ENCODE measurements at places on chromosomes 2 and 18. TPM values are rescaled to one million over a fixed set of nuclear protein-coding genes. Genes with fewer than 3 reads are reported as not detected.

Gene TMEM169
- total RNA-seq = 0.88 TPM

Gene GPAT2
- total RNA-seq = 1.5 TPM

Gene SRD5A2
- not detected for total RNA-seq

Gene CPLX4
- not detected for total RNA-seq

Gene UGT1A8
- not detected for total RNA-seq

Gene SULT1C4
- 0.79 TPM for total RNA-seq

Gene GPR75
- 1.1 TPM for total RNA-seq

Gene PROKR1
- total RNA-seq = 0.19 TPM

DNA sequence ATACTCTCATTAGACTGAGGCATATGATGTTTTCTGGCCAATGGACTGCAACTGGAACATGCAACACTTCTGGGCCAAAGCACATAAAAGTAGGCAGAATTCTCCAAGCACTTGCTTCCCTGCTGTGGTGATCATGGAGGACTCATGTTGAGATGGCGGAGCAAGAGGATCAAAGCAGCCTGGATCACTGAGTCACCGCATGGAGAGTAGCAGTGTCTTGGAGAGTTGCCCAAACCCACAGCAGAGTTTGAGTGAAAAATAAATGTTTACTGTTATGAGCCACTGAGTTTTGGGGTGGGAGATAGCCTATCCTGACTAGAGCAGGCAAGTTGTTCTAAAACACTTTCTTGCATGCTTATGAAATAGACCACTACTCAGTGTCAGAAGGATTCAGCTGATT is 359.5 kb downstream of the ZNF521 start:
- no peak for DNase-seq

- no peak for DNase-seq
Measured at GRCh38 chr2:45918463-45919159, 267.1 kb downstream of the PRKCE start.

DNA sequence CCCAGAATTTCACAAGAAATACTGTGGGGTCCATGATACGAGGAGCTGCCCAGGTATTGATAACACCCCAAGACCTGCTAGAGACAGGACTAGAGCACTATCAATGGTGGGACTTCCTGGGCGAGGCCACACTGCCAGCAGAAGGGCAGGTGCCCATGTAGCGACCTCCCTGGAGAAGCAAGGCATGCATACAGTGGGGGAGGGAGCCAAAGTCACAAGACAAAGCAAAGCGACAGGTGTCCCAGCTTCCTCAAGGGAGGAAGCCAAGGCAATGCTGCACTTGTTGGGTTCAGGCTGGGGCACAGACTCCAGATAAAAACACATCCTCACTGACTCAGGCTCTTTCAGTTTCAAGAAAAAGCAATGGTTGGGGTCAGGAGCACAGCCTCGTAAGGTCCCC is 7.5 kb downstream of the CD207 start:
- DNase-seq = no peak

- DNase-seq = no peak
Measured at GRCh38 chr2:182642328-182642727, 73.7 kb upstream of the DNAJC10 start.

- no peak for DNase-seq
Measured at GRCh38 chr2:156396126-156396525, 40.1 kb upstream of the GPD2 start.

DNA sequence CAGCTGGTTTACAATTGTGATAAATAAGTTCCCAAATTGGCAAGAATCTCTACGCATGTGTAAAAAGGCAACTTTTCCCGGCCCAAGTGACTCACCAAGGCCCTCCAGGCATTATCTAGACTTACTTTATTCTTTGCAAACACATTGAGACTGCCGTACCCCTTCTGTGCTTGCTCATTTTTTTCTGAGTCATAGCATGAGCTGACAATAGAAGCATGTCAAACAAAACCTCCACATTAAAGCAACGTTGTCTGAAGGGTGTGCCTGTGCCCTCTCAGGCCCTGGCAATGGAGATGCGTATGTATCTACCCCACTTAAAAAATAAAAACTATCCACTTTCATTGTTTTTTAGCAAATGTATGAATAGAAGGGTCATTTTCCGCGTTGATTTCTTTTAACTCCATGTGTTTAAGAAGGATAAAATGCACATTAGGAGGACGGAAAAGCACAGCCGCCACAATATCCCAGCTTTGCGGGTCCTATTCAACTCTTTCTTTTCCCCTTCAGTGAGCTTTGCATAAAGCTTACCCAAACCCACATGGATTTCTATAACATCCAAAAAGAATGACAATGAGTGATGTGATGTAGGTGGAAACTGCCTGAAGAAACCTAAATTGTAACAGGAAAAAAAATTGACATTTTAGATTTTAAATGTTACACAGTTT is 298.2 kb downstream of the CDCA7 start:
- DNase-seq = peak; percentile 55

DNA sequence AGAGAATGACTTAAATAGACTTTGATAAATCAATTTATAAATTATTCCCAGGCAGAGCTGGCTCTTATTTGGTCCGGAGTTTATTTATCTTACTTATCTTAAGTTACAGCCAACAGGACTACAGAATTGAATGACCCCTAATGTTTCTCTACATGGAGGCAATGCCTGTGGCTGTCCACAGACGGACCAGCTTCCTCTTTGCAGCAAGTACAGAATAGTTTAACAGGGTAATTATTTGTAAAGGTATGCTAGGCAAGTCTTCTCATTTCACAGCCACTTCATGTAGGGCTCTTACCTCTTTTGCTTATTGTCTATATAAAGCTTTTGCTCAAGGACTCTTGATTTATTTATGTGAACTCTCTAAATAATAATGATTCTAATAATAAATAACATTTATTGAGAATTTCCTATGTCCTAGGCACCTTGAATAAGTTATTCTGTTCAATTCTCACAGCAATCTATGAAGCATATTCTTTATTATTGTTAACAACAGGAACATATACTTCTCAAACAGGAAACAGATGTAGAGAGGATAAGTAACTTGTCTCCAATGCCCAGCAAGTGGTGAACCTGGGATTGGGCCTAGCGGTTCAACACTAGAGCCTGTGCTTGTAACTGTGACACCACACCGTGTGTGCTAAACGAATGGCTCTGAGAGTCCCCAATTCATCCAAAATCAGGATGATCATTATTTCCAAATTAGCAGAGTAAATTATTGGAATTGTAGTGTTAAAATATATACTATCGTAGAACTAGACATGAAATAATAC is 58.8 kb upstream of the NXPH2 start:
- no peak for DNase-seq

DNA sequence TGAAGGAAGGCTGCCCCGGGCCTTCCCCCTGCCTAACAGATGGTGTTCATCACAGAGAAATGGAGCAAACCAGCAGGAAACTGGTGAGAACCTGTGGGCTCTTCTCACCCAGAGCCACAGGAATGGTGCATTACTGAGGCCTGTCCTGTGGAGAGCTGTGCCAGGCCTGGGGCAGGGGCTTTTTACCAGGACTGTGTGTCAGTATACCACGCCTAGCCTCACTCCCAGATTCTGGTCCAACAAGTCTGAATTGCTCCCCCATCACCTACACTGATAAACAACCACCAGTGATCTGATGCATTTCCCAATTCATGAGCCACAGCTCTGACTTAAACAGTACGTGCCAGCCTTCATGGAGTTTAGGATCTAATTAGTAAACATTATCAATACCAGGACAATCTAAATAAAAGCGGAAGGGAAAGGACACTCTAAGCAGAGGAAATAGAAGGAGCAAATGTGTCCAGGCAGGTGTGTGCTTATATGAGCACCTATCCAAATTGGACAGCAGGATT is 8.9 kb upstream of the DGUOK start:
- DNase-seq = no peak

GRCh38 chr2:127586136-127586535 is 50.7 kb downstream of the MYO7B start:
- DNase-seq = no peak

- DNase-seq = peak; percentile 73
Measured at GRCh38 chr18:45920367-45920766, 46.8 kb downstream of the EPG5 start.

DNA sequence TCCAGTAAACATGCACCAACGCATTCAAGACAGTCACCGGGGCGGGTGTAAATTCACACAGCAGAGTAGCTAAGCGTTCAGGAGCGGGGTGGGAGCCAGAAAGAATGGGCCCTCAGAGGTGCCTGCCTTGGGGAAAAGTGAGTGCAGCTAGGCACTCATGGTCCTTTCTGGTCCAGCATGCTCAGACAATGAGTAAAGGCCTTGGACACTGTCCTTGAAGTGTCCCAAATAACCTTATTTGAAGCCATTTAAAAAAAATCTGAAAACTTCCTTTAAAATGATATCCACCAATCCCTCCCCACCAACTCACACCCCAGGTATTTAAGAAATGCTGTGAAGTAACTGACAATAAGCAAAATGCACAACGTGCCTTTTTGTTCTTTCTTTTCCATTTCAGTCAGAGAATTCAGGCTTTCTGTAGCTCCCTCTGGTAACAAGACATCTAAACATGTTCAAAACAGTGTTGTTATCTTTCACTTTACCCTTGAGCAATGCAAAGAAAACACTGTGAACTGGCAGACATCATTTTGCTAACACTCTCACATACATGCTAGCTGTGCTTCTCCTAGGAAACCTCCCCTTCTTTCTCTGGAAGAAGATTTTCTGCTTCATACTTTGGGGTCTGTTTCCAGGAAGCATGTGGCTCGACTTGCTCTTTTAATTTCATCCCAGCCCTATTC is 445.1 kb upstream of the SPRED2 start:
- no peak for DNase-seq

GRCh38 chr2:72150157-72150860 is 2.6 kb upstream of the CYP26B1 start:
- peak; percentile 78 for DNase-seq

GRCh38 chr2:175476948-175477347 is 295.4 kb upstream of the ATP5MC3 start:
- DNase-seq = peak; percentile 15

DNA sequence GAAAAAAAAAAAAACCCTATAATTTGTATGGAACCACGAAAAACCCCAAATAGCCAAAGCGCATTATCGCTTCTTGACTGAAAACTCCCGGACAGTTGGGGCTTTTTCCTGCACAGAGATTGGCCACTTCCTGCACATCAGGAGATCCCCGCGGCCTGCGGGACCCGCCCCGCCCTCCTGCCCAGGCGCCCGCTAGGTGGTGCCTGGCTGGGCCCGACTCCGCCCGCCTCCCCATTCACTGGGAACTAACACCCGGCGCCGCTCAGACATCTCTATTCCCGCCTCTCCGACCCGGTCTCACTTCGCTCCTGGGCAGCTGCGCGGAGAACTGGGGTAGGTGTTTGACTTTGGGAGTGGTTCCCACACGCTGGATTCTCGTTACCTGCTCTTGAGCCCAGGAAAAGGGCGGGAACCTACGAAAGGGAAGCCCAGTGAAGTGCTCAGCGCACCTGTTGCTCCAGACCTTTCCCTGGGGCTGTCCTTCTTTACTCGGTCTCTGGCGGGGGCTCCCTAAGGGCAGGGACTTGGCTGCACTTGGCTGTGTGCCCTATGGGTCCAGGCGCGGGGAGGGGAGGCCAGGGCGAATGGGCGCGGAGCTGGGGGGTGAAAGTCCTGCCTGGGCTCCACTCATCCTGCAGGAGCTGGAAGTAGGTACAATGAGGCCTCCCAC is at the start of gene HMSD:
TSS of gene HMSD (plus strand) at position 234 of the 670 bp plus-strand sequence. CDS start 4,155 bp downstream, outside the sequence.
- peak; percentile 90 for DNase-seq

GRCh38 chr2:10274376-10274775 is 28.3 kb upstream of the HPCAL1 start:
- peak; percentile 79 for DNase-seq

GRCh38 chr2:65500310-65501040 is 68.1 kb upstream of the SPRED2 start:
- DNase-seq = no peak

- DNase-seq = no peak
Measured at GRCh38 chr2:146388757-146389156, 1456.1 kb upstream of the ACVR2A start.

- no peak for DNase-seq
Measured at GRCh38 chr2:101277111-101277510, 24.4 kb downstream of the CNOT11 start.

- DNase-seq = no peak
Measured at GRCh38 chr2:20126040-20126439, 74.6 kb upstream of the LAPTM4A start.

DNA sequence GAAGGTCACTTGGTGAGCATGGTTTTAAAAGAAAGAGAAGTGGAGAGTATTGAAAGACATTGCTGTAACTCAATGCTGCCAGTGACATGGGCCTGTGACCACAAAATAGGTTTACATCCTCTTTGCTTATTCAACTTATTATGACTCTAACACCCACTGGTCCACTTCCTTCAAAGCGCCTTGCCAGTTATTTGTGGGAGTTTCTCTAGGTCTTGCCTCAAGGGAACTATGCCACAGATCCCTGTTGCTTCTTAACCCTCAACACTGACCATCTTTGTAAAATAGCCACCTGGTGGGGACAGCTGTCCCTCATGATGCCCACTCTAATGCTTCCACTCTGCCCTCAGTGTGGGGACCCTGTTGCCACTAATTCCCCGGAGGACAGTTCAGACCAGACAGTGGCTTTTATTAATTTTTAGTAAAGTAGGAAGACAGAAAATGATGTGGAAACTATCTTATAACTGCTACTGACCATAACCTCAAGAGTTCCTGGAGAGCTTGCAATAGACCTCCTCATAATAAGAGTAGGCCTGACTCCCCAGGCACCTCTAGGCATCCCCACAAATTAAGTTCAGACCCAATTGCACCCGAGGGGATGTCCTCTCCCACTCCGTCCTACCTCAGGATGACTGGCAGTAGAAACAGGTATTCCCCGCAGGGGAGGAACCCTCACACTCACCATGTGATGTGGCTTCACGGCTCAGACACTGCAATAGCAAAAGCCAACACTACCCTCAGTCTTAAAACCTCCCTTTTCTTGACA is 31.3 kb upstream of the SLC25A52 start:
- DNase-seq = no peak

- DNase-seq = peak; percentile 65
Measured at GRCh38 chr2:23401427-23402204, 16.6 kb downstream of the KLHL29 start.

DNA sequence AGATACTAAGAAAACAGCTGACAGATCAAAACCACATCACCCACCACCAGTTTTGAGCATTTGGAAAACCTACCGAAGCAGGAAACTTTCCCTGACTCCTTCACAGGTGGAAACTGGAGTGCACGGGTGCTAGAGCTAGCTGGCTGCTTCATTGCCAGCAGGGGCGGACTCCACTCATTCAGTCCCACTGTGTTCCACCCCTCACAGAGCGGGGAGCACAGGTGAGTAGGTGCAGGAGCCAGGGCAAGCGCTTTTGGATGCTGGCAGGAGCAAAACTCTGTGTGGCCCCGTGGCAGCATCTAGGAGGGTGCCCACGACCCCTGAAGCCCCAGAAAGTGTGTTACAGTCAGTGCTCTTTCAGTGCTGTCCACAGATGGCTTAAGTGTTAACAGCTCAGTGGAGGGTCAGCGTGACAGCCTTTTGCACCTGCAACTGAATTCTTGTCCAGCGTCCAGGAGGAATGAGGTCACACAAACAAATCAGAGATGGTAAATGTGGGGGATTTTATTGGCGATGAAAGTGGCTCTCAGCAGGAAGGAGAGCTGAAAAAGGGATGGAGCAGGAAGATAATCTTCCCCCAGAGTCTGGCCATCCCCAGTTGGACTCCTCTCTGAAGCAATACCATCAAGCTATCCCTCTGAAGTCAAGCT is 71.1 kb downstream of the TMEM163 start:
- DNase-seq = no peak

Data from lower leg skin (tissue), 4 donors.